ENCODE measurements at places on chromosomes 5 and 9.

- DNase-seq: no peak
These were observed 130.2 kb upstream of the ELL2 start for GRCh38 chr5:96091874-96092273.

- peak; percentile 70 for DNase-seq
These were observed 142.7 kb upstream of the IER5L start for GRCh38 chr9:129320575-129321285.

- no peak for DNase-seq
These were observed 138.6 kb downstream of the SMARCA2 start for GRCh38 chr9:2153630-2154217.

- no peak for DNase-seq
These were observed 717 bp upstream of the NCS1 start for GRCh38 chr9:130171226-130172148.

- DNase-seq: no peak
These were observed 108.4 kb downstream of the ALDH1A1 start for GRCh38 chr9:72844440-72844768.

- DNase-seq: no peak
These were observed 10.1 kb downstream of the ABCA2 start for GRCh38 chr9:137017791-137018497.
